Endodermal cell (in vitro differentiated cells): ENCODE measurements at places on chromosomes 3 and 15. TPM values are rescaled to one million over a fixed set of nuclear protein-coding genes. Genes with fewer than 3 reads are reported as not detected.
A peak's percentile ranks its signal among the peaks of the same experiment; 100 is the strongest.

GRCh38 chr3:69400683-69401082, 14.8 kb upstream of the FRMD4B start:
- H3K4me1 ChIP-seq, result no peaks in the 10 kb centered on the region
- H3K4me3 ChIP-seq, result no peak overlapping the region
- no peaks in the 10 kb centered on the region for H3K27me3 ChIP-seq
- no peaks in the 10 kb centered on the region for H3K36me3 ChIP-seq
- DNase-seq, result no peak

- peak overlapping the region; percentile 92 for H3K4me3 ChIP-seq
- H3K36me3 ChIP-seq, result no peaks in the 10 kb centered on the region
- H3K27me3 ChIP-seq, result no peaks in the 10 kb centered on the region
- peak; percentile 86 for DNase-seq
Measured at GRCh38 chr3:19149368-19149767, 1.1 kb downstream of the KCNH8 start.

DNA sequence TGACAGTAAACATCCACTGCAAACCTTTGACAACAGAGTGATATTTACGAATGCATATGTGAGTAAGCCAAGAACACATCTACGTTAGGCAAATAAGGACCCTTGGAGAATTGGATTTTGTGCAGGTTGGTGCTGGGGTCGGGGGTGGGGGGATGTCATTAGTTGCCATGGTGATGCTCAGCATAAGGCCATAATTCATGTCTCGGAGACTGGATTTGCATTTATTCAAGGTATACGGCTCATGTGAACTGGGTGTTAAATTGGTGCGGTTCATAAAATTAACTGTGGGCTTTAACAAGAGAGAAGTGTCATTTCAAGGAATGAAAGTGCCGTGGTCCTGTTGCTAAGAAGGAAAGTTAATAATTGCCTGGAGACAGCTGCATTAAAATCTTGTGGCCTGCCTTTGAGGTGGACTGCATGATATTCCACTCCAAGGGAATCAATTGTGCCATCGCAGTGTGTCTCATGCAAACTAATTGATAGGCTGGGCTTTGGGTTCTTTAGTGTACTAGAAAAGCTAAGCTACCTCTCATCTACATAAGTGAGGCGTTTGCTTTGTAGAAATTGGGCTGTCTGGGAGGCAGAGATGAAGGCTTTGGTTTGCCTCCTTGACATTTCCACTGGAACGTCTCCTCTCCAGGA, 228.9 kb upstream of the FEZF2 start:
- DNase-seq, result no peak
- peak overlapping the region; percentile 16 for H3K27ac ChIP-seq
- no peaks in the 10 kb centered on the region for H3K27me3 ChIP-seq
- H3K4me1 ChIP-seq, result no peaks in the 10 kb centered on the region
- no peak overlapping the region for H3K4me3 ChIP-seq
- H3K36me3 ChIP-seq, result no peaks in the 10 kb centered on the region

DNA sequence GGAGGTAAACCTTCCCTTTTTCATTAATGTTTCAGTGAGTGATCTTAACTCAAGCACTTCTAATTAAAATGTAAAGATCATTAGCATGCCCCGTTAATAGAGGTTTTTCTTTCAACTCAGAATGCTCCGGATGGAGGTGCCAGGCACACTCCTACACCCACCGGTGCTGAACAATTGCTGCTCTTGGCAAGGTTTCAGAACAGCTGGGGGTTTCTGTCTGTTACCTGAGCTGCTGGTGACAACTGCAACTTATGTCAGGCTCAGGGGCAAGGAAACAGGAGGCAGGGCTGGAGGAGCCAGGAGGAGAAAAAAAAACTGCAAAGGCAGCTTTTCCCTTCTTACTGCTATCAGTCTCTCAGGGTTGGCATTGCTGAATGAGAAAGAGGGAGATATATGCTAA, 250.1 kb downstream of the DIPK2A start:
- peak; percentile 64 for DNase-seq
- H3K4me1 ChIP-seq, result no peaks in the 10 kb centered on the region
- H3K27ac ChIP-seq, result no peak overlapping the region
- H3K4me3 ChIP-seq, result no peak overlapping the region
- no peaks in the 10 kb centered on the region for H3K36me3 ChIP-seq
- H3K27me3 ChIP-seq, result no peaks in the 10 kb centered on the region

DNA sequence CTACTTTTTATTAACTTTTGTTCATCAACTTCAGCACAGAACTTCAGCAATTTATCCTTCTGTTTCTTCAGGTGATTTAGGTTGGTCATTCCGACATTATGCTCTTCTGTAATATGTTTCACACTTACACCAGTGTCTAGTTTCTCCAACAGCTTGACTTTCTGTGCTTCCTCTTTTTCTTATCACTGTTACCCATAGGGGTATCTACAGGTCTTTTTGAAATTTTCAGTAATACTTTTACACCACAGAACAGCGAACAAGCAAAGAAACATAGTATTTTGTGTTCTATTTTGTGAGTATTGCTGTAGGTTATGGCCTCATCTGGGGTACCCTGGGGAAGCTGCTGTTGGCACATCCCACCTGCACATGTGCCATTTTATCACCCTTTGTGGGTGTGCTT, 260.7 kb downstream of the NSUN3 start:
- no peaks in the 10 kb centered on the region for H3K27me3 ChIP-seq

- DNase-seq, result no peak
- H3K4me3 ChIP-seq, result no peak overlapping the region
- no peaks in the 10 kb centered on the region for H3K4me1 ChIP-seq
- H3K36me3 ChIP-seq, result no peaks in the 10 kb centered on the region
Measured at GRCh38 chr15:23472678-23473077, 25.6 kb upstream of the GOLGA6L2 start.

GRCh38 chr15:57866149-57866736, 159.7 kb downstream of the POLR2M start:
- H3K4me1 ChIP-seq, result no peaks in the 10 kb centered on the region
- no peak overlapping the region for H3K27ac ChIP-seq
- H3K36me3 ChIP-seq, result no peaks in the 10 kb centered on the region
- no peaks in the 10 kb centered on the region for H3K27me3 ChIP-seq
- DNase-seq, result peak; percentile 92

Gene ISLR2
- total RNA-seq, result not detected in 2 replicates

Gene TRIM71
- 169 TPM in 2 replicates for total RNA-seq

Gene LRRK1
- total RNA-seq, result 3.9 and 5.1 TPM in 2 replicates

Gene ARGFX
- total RNA-seq, result not detected in 2 replicates
